ENCODE measurements at places on chromosomes 5 and 9.

DNA sequence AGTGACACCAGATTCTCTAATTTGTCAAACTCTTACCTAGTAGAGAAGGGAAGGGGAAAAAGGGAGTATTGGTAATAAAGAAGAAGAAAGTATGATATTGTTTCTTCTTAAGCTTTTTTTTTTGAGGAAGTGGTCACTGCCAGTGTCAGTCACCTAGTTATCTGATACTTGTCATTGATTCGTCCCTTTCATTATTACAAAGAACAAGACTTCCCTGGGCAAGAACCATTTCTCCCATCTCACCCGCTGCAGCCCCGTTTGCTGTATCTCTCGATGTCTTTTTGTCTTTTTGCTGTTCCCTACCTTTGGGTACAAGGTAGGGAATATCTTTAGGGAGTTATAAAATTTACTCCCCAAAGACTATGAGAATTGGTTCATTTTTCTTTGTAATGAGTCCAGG lies 249.0 kb downstream of the ARHGAP26 start:
- no peak for DNase-seq

DNA sequence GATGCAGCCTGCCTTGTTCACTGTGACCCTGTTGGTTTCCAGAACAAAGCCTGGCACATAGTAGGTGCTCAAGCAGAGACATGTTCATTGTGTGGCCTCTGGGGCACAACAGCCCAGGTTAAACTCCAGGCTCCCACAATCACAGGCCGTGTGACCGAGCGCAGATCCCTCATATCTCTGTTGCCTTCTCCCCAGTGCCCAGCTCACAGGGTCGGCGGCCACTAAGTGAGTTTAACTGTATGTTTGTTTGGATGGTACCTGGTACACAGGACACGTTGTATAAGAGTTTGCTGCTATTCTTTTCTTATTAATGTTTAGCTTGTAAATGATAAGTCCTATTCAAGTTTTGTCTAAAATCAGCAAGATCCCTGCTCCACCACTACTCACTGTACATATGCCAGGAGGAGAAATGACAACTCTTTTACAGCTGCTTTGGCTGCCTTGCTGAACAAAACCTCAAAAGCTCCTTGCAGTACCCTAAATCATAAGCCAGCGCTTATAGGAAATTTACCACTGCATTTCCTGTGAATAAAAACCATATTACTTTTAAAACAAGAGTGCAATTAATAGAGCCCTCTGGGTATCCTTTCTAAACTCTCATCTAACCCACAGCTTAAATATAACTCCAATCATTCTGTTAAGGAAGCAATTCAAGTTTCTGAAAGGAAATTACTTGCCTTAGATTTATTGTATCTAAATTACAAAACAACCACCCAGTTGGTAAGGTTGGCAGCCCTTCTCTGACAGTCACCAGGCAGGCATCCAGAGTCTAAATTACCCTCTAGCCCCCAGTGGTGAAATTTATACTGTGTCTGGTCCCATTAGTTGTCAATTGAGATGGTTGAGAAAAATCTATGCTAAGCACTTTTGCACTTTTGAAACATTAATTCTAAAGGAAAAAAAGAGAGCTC lies 379.4 kb downstream of the SEMA5A start:
- DNase-seq, result no peak

GRCh38 chr9:116736399-116737151 lies 49.5 kb downstream of the TRIM32 start:
- DNase-seq, result no peak

- DNase-seq, result no peak
Measured at GRCh38 chr5:129454461-129454860, 5.6 kb upstream of the ADAMTS19 start.

- DNase-seq, result no peak
Measured at GRCh38 chr9:127347831-127348776, 48.9 kb upstream of the SLC2A8 start.

DNA sequence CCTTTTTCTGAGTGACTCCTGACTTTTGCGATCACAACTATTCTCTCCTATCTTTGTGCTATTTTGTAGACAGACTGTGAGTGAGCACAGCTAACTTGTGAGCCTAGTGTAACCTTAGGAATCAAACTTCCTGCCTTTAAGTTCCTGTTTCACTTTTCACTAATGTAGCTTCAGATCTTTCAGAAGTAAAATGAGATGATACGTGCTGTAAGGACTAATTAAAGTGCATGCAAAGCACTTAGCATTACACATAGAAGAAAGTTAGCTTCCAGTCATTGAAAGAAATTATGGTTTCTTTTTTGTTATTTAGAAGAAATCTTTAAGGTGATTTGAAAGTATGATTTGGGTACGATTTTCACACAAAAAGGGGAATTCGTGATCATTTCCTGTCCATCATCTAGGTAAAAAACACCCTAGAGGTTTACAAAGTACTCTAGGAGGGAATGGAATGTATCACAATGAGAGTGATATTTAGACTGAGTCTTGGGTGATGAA lies 122.7 kb downstream of the ST8SIA4 start:
- no peak for DNase-seq

GRCh38 chr9:89664896-89665329 lies 60.1 kb downstream of the GADD45G start:
- no peak for DNase-seq

DNA sequence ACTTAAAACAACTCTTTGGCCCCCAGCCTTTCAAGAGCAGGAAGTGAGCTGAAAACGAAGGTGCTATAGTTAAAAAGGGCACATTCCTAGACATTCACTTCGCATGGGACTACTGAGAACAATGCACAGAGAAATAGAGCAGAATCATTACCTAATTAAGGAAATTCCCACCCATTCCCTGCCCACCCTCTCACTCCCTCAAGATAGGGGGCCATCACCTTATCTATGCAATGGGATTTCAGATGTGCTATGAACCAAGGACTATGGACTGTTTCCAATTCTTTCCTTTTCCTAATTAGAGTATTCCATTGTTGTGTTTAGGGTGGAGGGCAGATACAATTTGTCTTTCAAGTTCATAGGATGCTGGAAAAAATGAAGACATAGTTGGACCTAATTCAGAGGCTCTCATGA lies 476.8 kb downstream of the CETN3 start:
- no peak for DNase-seq

DNA sequence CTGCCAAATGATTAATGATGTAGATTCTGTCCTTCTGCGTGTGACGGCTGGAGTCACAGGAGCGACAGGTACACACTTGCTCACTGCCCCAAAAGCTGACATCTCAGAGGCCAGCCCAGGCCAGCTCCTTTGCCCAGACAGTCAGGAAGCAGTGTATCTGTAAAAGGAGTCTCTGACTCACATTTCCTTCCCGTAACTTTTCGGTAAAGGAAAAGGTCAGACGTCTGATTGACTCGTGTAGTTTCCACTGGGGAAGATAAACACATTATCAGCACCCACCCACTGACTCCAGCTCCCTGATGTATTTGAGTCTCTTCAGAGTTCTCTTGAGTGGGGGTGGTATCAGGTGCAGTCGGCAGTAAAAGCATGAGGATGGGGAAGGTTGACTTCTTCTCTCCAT lies 64.4 kb upstream of the WWC1 start:
- no peak for DNase-seq

GRCh38 chr5:94632024-94632423 lies 13.6 kb downstream of the SLF1 start:
- DNase-seq, result no peak

GRCh38 chr9:28866951-28867350 lies 1293.7 kb upstream of the C9orf72 start:
- no peak for DNase-seq

DNA sequence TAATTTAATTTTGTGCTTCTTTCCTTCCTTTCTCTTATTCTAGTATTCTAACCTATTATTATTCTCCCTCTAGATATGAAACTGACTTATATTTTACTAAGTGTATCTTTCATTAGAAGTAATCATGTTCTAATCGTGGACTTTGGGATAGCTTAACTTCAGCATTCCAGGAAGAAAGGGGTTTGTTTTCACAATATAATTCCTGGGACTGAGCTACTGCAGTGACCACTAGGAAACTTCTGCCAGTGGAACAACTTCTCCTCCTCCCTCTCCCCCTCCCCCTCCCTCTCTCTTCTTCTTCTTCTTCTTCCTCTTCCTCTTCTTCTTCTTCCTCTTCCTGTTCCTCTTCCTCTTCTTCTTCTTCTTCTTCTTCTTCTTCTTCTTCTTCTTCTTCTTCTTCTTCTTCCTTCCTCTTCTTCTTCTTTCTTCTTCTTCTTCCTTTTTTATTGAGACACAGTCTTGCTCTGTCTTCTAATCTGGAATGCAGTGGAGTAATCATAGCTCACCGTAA lies 127.9 kb downstream of the NNT start:
- DNase-seq, result no peak

- DNase-seq, result no peak
Measured at GRCh38 chr5:78387468-78388153, 27.2 kb downstream of the SCAMP1 start.

GRCh38 chr9:11319538-11319937 lies 706.7 kb upstream of the PTPRD start:
- DNase-seq, result no peak

GRCh38 chr5:137611794-137612435 lies 112.8 kb upstream of the SPOCK1 start:
- DNase-seq, result no peak

DNA sequence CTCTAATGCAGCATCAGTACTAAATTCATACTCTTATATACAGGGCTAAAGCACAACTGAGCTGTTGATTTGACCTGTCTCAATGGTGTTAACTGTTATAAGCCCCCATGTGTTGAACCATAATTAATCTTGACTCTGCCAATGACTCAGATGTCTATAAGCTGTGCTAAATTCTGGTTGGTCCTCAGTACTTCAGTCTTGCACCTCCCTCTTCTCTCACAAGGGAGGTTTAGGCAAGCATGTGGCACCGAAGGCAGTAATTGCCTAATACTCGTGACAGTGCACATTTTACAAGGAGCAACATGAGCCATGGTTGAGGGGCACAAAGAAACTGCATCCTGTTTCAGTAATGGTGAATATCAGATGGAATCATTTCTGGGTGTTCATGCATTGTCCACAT lies 255.9 kb downstream of the TRPM3 start:
- no peak for DNase-seq

- DNase-seq, result no peak
Measured at GRCh38 chr5:60206234-60206633, 312.7 kb upstream of the PDE4D start.

GRCh38 chr5:181163487-181164075 lies 16.2 kb downstream of the OR2V2 start:
- no peak for DNase-seq

DNA sequence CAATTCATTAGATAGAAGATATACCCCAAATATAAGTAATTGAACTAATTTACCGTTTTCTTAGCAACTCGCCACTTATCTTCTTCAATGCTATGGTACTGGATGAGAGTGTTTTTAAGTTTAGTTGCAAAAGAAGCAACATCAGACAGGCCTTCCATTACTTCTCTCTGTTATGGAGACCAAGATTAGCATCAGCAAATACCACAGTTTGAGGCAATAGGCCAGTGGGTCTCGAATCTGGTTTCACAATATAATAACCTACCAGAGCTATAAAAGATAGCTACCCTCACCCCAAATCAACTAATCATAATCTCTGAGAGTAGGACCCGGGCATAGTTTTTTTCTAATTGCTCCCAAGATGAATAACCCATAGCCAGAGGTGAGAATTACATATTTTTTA lies 5.1 kb downstream of the STARD4 start:
- DNase-seq, result no peak

DNA sequence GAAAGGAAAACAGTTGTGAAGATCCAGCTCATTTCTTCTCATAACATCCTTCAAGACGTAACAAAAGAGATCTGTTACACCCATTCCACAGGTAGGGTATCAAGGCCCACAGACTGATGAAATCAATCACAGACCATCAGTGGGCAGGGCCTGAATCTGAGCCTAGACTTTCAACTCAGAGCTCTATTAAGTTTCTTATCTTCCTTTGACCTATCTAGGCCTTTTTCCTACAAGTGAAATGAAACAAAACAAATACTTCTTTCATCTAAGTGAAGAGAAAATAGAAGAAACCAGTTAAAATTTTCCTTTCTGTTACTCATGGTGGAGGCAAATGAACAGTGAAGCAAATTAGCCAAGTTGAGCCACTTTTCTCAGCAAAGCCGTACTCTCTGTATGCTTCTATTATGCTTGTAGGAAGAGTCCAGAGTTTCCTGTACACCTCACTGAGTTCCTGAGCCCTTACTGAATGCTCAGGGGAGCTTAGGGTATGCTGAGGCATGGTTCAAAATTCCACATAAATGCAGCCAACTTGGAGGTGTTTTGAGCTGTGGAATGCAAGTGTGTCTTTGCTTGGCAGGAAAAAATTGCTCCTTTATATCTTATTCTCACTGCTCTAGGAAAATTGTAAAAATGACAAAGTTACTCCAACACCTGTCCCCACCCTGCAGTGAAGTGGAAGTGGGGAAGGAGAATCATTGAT lies 91.9 kb downstream of the FEM1C start:
- no peak for DNase-seq

DNA sequence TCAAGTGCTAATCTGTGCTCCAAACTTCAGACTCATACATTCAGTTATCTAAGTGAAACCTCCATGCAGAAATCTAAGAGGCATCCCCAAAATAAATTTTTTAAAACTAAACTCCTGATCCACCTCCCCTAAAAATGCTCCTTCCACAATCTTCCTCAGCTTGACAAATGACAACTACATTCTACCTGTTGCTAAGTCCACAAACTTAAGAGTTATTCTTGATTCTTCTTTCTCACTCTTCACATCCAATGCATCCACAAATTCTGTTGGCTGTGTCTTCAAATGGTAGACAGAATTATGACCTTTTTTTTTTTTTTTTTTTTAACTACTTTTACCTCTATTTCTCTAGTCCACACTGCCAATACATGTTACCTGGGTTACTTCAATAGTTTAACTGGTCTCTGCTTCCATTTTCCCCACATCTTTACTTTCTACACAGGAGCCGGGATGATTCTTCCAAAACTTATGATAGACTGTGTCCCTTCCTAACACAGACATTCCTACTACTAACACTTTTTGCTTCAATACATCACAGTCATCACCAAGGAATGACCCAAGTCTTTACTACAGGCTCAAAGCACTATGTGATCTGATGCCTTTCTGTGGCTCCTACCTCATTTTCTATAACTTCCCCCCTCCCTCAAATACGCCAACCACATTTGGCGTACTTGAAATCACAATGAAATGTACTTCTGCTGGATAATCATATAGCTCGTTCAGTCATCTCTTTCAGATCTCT lies 143.6 kb downstream of the PDE4D start:
- DNase-seq, result no peak

GRCh38 chr9:81669041-81669651 lies 20.2 kb downstream of the TLE1 start:
- no peak for DNase-seq

DNA sequence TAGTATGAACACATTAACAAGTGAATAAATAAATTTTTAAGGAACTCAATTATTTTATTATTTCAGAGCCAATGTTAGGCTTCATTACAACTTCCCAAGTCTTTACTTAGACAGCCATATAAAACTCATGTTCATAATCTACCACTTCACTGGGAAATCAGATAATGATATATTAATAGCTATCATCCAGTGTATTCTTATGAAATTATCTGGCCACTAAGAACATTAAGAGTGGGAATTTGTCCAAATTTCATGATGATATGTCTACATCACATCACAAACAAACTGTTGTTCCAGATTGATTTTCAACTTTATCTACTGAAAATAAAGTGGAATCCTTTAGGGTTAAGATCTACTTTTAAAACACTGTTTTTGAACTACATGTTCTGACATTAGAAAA lies 668.6 kb downstream of the EFNA5 start:
- DNase-seq, result no peak

Data from activated CD8-positive, alpha-beta memory T cell treated with anti-CD3 and anti-CD28 coated beads, Interleukin-2, amount 10 ng/mL, durations not matched to agents 7 days and 5 days (primary cell).